Activated CD4-positive, alpha-beta memory T cell treated with anti-CD3 and anti-CD28 coated beads, Interleukin-2, amount 10 ng/mL, durations not matched to agents 7 days and 5 days (primary cell): ENCODE measurements at places on chromosomes 1 and 21.

DNA sequence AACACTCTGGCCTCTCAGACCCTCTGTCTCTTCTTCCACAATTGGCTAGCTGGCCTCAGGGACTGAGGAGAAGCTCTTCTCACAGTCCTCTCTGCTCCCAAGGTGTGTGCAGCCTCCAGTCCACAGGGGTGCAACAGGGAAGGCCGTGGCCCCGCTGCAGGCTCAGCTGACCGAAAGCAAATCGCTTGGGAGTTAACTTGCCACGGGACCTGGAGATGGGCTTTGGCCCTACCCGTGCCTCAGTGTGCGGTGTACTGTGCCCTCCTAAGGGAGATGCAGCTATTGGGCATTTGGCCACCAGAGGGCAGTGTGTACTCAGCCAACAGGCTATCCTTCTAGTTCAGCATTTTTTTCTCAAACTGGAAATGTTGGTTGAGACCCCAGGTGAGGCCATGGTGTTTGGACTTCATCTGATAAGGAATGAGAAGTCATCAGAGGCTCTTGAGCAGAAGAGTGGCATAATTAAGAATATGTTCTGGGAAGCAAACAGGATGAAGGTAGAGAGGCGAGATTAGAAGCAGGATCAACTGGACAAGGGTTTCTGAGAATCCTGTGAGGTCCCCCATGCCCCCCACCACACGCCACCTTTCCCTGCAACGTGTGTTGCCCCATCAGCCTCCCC lies 42.5 kb upstream of the TMEM125 start:
- peak; percentile 83 for DNase-seq

DNA sequence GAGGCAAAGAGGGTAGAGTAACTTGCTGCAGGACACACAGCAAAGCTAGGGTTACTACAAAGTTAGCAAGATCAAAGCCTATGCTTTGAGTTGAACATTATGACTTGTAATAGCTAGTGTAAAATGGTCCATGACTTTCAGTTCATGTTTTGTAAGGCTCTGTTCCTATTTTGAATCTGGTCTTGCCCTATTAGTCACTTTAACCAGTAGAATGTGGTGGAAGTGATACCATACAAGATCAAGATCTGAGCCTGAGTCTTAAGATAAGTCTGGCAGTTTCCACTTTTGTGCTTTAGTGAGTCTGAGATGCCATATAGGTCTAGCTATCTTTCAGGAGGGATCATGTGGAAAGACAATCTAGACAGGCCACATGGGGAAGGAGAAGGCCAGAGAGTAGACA lies 282.1 kb upstream of the BRINP3 start:
- no peak for DNase-seq

GRCh38 chr1:32933742-32934322 lies 30.8 kb downstream of the RNF19B start:
- DNase-seq = no peak

- no peak for DNase-seq
These were observed 19.0 kb upstream of the MPC2 start for GRCh38 chr1:167955915-167956314.

GRCh38 chr1:94873520-94874351 lies 53.2 kb downstream of the CNN3 start:
- DNase-seq = no peak

DNA sequence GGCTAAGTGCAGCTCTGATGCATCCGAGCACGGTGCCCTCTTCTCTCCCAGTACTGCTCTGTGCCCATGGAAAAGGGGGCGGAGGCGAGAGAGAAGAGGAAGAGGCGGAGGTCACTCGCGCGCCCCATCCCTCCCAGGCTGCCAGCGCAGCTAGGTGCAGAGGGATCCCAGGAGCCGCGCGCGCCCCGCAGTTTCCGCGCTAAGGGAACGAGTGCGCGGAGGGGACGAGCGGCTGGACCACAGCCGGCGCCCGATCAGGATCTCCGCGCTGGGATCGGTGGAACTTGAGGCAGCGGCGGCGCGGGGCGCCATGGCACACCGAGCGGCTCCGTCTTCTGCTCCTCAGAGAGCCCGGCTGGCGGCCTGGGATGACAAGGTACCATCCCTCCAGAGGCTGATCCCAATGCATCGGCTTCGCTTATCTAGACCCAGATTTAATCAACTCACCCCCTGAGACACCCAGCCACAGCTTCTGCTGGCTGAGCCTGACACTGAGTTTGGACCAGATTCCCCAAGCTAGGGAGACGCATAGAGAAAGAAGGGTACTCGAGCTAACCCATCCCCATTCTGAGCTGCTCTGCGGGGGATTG lies at the start of gene PTGFR:
TSS of gene PTGFR (plus strand) at position 114 of the 590 bp plus-strand sequence. CDS start 1,770 bp downstream, outside the sequence.
- no peak for DNase-seq

GRCh38 chr1:5611431-5611830 lies 380.8 kb downstream of the NPHP4 start:
- no peak for DNase-seq

DNA sequence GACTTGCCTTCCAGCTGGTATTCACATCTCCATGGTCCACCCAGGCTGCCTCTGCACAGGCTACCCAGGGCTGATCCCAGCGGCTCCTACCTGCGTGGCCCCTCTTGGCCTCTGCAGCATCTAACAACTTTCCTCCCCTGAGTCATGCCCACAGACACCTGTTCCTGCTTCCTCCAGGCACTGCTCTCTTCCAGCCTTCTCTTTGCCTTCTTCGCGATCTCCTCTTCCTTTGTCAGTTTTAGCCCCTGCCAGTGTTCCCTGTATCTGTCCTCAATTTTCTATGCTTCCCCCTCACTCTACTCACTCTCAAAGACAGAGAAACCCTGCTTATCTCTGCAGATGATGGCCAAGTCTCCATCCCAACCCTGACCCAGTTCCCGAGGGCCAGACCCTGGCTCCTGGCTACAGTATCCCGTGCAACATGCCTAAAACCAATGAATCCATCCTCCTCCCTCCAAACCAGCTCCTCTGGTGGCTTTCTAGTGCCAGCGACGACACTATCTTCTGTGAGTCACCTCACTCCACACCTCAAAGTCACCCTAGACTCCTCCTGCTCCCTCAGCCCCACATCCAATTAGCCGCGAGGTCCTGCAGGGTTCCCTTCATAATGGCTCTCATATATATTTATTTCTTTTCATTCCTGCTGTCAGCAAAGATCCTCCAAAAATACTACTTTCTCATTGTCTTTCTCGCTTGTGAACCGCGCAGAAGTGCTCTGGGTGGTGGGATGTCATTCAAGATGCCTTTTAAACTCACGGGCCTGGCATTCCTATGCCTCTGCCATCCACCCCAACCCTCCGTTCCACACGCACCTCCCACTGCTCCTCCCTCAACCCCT lies 259.2 kb downstream of the TOMM20 start:
- DNase-seq = no peak

DNA sequence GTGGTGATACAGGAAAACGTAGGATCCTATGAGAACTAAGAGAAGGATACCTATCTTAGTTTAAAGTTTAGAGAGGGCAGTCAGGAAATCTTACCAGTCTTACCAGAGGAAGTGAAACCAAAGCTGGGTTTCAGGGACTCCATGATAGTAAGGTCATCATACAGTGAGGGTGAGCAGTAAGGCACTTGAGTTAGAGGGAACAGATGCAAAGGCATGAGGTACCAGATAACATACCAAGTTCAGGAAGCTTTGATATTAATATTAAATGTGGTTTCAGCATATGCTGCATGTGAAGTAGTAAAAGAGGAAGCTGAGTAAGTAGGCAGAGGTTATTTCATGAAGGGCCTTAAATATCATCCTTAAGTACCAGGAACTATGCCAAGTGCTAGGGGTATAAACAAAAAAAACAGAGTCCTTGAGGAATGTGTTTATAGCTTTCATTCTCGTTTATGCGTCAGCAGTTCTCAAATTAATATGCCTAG lies 16.9 kb downstream of the ATG4C start:
- DNase-seq = no peak

DNA sequence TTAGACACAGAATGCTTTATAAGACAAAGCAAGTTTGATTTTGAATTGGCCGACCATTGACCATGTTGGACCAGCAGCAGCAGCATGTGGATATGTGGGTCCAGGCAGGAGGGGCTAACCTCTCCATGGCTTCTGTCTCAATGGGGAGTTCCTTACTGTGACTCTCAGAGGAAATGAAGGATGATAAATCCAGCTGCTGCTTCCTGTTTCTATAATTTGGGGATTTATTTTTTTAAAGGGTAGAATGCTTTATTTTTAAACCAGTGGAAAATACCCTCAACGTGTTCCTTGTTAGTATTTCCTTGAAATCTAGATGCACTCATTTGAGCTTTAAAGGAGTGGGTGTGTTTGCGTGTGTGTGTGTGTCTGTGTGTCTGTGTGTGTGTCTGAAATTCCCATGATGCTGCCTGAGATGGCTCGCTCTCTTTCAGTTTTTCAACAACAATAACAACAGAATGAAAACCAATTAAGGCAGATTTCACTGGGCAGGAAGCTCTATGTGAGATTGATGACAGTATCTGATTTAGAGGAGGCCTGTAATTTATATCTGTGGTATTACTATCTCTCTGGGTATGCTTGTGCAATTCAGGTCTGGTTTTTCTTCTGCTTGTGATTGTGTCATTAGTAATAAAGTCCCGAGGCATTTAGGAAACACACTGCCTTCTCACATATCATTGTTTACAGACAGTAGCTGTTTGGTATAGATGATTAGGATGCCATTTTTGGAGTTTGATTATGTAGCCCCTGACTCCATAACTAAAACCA lies 86.1 kb upstream of the ZNF326 start:
- DNase-seq = no peak

DNA sequence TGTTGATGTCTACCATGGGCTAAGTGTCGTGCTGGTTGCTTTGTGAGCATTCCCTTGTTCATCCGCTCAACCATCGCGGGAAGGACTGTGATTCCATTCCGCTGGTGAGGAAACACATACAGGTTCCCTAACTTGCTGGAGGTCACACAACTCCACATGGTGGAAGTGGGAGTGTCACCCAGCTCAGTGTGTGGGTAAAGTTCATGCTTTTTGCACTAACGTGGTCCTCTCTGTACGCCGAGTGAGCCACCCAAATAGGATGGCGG lies 4.0 kb upstream of the CLDN19 start:
- DNase-seq = no peak

- no peak for DNase-seq
These were observed 13.9 kb downstream of the URB1 start for GRCh38 chr21:32378956-32379355.

DNA sequence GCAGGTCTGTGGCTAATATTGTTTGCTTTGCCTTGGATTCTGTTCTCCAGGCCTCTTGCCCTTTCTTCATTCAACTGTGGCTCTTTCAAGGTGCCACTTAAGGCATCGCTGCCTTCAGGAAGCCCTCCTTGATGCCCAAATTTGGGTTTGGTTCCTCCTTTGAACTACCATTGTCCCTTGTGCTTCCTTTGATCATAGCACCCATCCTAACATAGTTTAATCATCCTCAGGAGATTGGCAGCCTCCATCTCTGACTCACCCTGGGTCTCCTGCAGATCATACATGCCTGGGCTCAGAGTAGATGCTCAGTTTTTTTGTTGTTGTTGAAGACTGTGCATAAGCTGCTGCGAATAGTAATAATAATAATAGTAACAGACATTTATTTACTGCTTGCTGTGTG lies 54.4 kb upstream of the ACOT11 start:
- no peak for DNase-seq

- peak; percentile 45 for DNase-seq
These were observed 84.9 kb upstream of the CD1D start for GRCh38 chr1:158095737-158096335.

- DNase-seq = no peak
These were observed 112.5 kb upstream of the NGF start for GRCh38 chr1:115450501-115451040.

DNA sequence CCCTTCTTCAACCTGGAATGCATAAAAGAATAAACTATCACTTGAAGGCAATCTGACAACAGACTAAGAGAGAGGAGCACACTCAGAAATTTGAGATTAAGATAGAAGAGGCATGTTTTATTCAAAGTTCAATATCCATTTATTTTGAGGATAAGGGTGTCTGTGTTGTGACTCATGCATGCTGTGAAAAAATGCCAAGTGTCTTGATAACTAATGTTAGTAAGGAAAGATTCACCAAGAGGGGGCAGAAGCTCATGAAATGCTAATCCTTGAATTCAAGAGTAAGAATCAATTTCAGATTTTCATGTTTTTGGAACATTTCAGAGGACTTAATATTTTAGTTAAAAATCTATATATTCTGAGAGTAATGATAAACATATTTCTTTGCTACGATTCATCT lies 94.0 kb downstream of the IFI44 start:
- DNase-seq = no peak

- DNase-seq = no peak
These were observed 2010.5 kb downstream of the NCAM2 start for GRCh38 chr21:23008601-23009202.

DNA sequence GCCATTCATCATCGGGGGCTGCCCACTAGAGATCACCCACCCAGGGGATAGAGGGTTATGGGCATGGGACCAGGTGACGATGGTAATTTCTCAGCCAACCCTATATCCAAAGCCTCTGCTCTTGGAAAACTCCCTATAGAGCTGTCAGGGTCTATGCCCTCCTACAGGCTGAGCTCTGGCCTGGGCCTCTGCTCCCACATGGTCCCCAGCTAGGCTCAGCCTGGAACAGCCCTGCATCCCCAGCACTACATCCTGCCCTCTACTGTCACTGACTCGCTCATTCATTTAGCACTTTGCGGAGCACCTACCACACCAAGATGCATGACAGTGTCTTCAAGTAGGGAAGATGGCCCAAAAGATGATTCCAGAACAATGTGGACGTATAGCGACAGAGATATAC lies 45.0 kb upstream of the EPS8L3 start:
- DNase-seq = no peak

GRCh38 chr1:160907976-160908375 lies 23.0 kb upstream of the ITLN1 start:
- no peak for DNase-seq

DNA sequence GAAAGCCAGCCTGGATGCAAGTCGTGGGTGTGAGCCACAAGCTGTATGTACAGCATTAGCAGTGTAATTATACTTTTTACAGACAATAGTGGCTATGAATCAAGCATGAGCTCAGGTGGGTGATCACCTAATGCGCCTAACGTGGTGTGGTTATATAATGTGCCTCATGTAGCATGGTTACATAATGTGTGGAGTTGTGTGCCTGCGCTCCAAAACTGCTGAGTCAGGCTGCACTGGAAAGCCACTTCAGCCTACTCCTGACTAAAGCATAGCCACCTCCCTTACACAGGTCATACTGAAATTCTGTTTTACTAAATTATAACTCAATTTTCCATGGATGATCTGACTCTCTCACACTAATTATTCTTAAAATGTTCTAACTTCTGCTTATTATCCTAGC lies 69.8 kb downstream of the KCNT2 start:
- DNase-seq = no peak

GRCh38 chr1:241677201-241677600 lies 25.1 kb downstream of the WDR64 start:
- DNase-seq = no peak
